NCI-H69 (cell line): ENCODE measurements at places on chromosomes 11 and 22.
A peak's percentile ranks its signal among the peaks of the same experiment; 100 is the strongest.

GRCh38 chr11:70545610-70545912, 147.2 kb downstream of the CTTN start:
- DNase-seq = peak; percentile 38

GRCh38 chr22:32676191-32676590, 125.3 kb upstream of the TIMP3 start:
- DNase-seq = no peak

- DNase-seq = no peak
Measured at GRCh38 chr11:85718126-85718943, 32.3 kb upstream of the CCDC89 start.

- peak; percentile 85 for DNase-seq
Measured at GRCh38 chr11:112806876-112807275, 154.3 kb upstream of the NCAM1 start.

- DNase-seq = no peak
Measured at GRCh38 chr11:128796270-128796669, 70.8 kb downstream of the KCNJ1 start.

DNA sequence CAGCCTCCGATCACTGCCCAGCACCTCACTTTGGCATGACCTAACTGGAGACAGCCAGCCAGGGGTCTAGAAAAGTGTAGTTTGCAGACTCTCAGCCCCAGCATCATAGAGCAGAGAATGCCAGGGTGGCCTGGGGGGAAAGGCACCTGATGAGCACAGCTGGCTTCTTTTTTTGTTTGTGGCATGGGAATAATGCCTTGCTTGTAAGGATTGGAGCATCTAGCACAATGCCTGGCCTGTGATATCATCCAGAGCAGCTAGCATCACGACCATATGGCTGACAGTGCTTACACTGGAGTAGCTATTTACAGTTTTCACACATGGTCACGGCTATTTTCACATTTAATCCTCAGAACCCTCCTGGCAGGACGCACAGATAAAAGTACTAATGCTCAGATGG, 594.8 kb upstream of the B3GAT1 start:
- DNase-seq = no peak

- no peak for DNase-seq
Measured at GRCh38 chr11:56887940-56888339, 100.8 kb upstream of the OR5AK2 start.

DNA sequence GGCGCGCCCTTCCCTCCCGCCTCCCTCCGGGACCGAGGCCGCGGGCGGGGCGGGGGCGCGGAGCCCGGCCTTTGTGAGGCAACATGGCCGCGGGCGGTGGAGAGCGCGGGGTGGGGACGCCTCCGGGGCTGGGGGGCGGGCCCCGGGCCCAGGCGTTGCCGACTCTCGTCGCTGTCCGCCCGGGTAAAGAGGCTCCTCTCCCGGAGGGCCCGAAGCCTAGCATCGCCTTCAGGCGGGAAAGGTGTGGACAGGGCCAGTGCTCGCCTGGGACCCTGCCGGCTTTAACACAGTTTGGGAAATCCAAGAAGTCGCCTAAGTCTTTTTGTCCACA, 369 bp downstream of the DGCR8 start:
- DNase-seq = peak; percentile 90

- DNase-seq = no peak
Measured at GRCh38 chr11:24163146-24163545, 333.7 kb upstream of the LUZP2 start.

GRCh38 chr11:118224511-118225188, at the start of gene JAML:
Gene JAML, minus strand, starts transcription at chr11:118225011. Its CDS starts 10,145 bp downstream, at chr11:118214866.
- no peak for DNase-seq

GRCh38 chr22:43945632-43946383, 9.4 kb upstream of the SAMM50 start:
- DNase-seq = peak; percentile 46

- peak; percentile 57 for DNase-seq
Measured at GRCh38 chr22:46758867-46759290, 3.6 kb upstream of the TBC1D22A start.
